Activated naive CD4-positive, alpha-beta T cell (primary cell): ENCODE measurements at places on chromosomes 1 and 21.

GRCh38 chr1:156849151-156849496 lies 9.8 kb downstream of the INSRR start:
- DNase-seq, result no peak

GRCh38 chr1:15761366-15762128 lies 3.0 kb downstream of the FBLIM1 start:
- no peak for DNase-seq

GRCh38 chr1:51322417-51323101 lies 7.8 kb downstream of the TTC39A start:
- DNase-seq, result no peak

DNA sequence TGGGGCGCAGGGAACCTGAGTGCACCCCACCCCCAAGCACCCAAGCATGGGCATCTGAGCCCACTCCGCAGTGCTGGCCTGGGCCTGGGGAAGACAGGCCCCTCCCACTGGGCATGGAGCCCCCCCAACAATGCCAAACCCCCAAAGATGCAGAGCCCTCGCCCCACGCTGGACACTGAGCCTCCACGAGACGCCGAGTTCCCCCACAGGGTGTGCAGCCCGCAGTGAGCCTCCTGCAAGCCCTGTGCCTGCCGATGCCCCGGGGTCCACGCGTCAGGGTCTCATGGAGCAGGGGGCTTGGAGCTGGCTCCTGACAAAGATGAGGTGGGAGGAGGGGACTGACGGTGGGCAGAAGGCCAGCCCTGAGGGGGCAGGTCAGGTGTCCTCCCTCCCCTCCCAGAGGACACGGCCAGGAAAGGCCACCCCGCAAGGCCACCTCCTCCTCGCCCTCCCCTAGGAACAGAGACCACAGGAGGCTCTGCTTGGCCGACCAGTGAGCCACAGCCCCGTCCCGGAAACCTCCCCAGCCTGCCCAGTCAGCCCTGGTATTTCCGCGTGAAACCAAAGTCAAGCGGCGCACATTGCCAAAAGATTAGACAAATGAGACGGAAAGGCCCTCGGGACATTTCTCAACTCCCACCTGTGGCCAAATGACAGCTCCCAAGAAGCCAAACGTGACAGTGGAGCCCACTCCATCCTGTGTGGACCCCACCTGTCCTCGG lies 33.4 kb downstream of the MEGF6 start:
- DNase-seq, result no peak

- DNase-seq, result no peak
Observed at GRCh38 chr21:16891821-16892220, 621.0 kb upstream of the CXADR start.

GRCh38 chr1:183205196-183205781 lies 19.2 kb downstream of the LAMC2 start:
- DNase-seq, result no peak

- DNase-seq, result no peak
Observed at GRCh38 chr21:27802816-27803475, 836.1 kb upstream of the ADAMTS5 start.

DNA sequence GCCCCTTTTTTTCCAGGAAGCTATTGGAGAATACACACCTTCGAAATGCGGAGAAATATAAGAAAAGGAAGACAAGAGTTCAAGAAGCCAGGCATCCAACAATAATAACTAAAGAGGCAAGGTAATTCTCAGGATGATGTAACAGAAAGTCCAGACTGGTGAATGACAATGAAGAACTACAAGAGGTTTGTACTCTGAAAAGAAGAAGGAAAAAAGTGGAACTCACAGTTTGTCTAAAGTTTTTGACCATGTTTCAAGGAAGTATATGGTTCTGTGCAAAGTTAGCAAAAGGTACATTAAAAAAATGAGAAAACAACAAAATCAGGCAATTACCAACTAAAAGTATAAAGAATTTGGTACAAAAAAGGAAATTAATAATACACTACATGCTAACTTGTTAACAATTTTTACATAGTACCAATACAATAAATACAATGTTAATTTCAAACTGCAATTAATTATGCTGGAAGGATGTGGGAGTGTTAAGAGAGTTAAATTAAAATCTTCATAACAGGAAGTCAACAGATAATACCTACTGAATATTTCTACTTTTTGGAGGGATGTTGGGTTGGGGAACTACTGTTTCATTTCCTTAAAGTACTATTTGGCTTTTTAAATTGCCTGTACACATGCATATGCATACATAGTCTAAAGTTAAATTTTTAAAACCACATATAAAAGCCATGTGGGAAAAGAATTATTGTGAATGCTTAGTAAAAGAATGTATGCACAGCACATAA lies 12.9 kb upstream of the CD55 start:
- DNase-seq, result no peak

- no peak for DNase-seq
Observed at GRCh38 chr1:110309139-110309538, 30.0 kb upstream of the RBM15 start.

GRCh38 chr1:203799157-203799556 lies 3.7 kb downstream of the ZBED6 start:
- no peak for DNase-seq

DNA sequence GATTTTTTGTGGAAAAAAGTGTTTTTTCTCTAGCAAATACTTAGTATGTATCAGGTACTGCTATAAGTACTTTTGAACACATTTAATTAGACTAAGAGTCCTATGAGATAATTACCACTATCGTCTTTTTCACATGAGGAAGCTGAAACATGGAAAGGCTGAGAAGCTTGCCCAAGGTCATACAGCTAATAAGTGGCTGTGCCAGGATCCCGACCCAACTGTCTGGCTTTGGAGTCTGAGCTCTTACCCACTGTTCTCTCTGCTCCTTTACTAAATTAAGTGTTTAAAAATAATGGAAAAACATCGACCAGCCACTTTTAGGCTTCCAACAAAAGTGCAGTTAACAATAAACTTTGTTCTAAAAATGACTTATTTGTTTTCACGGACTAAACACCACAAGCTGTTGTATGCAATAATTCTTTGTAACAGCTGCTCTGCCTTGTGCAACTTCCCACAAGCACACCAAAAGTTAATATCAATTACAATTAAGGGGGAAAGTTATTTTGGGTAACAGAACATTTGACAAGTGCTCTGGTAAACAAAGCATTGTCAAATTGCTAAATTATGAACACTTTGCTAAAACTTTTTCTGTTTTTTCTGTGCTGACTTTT lies 75.7 kb downstream of the CRB1 start:
- DNase-seq, result no peak

GRCh38 chr1:53582211-53583020 lies 123.2 kb downstream of the DMRTB1 start:
- no peak for DNase-seq

DNA sequence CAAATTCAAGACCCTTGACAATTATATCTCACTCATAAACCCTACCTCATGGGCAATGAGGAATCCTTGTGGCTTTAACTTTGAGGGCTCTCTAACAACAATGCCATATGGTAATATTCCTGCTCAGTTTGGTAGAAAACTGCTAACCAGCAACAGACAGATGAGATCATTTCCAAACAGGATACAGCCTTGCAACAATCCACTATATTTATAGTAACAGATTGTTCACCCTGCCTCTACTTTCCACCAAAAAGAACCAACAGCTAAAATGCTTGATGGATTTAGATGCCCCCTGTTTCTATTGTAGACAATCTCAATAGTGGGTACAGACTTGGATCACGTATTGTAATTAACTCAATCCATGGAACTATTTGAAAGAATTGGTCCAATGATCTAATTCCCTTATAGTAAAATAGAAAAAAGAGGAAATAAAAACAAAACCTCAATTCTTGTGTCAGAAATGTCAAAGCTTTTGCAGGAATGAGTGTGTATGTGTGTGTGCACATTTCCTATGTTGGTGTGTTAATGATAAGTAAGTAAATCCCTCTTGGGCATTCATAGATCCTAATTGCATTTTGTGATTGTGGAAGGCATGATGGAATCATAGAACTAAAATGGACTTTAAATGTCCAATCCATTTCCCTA lies 100.0 kb upstream of the EDEM3 start:
- DNase-seq, result no peak

DNA sequence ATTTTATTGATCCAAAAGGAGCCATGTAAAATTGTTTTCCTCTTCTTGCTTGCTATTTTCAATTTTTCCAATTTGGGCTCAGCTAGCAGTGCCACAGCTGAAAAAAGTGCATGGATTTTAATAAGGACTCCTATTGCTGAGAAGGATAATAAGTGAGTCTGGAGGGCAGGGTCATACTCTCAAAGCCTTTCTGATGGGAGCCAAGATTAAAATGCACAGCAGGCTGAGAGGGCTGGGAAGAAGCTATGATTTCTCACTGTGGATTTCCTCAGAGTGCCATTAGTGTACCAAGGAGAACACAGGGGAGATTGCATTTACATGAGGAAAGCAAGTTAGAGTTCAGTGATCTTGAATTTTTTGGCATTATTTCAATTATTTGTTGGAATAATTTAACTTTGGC lies 261.3 kb downstream of the ST6GALNAC3 start:
- no peak for DNase-seq

DNA sequence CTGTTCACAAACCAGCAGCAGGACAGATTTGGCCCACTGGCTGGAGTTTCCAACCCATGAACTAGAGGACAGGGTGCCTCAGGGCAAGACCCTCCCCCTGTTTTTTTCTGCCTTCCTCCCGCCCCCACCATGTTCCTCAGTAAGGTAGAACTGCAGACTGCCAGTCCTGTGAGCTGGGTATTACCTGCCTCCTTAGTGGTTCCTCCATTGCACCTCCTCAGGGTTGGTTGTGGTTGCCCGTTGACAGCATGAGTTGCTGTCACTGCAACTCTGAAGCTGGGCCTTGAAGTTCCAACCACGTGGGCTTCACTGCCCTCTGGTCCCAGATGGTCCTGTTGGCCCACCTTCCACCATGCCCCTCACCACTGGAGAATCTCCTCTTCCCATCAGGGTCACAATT lies 28.8 kb downstream of the TENT5C start:
- no peak for DNase-seq

GRCh38 chr1:207948536-207949250 lies 37.8 kb upstream of the CD34 start:
- DNase-seq, result no peak

DNA sequence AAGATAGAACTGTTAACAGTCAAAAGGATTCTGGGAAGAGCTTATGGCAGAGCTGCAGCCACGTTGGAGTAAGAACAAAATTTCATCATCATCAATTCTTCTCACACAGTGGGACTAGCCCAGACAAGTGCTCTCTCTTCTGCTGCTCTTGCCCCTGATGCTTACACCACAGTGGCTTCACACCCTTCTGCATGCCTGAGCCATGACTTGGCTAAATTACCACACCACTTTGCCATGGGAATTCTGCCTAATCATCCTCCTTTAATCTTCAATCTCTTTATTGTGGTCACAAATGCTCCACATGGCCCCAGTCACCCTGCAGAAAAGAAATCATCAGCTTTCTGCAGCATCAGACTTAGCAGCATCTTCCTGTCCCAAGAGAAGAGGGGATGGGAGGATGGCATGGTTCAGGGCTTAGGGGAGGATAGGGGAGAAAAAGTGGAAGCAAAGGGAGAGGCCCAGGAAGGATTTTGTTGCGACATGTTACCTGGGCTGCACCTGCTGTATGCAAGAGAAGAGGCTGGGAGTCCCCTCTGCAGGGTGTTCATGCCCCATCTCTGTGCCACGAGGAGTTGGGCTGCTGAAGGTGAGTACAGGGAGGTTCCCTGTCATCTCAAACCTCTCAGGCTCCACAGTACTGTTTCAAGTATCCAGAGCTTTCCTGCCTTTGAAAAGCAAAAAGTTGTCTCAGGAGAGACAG lies 9.0 kb upstream of the RPTN start:
- no peak for DNase-seq

GRCh38 chr1:115412286-115412685 lies 74.2 kb upstream of the NGF start:
- no peak for DNase-seq

- DNase-seq, result no peak
Observed at GRCh38 chr1:180280617-180281016, 50.6 kb downstream of the LHX4 start.

GRCh38 chr1:58732087-58732775 lies 32.4 kb upstream of the MYSM1 start:
- no peak for DNase-seq

- no peak for DNase-seq
Observed at GRCh38 chr1:205312866-205313562, 8.5 kb downstream of the NUAK2 start.

GRCh38 chr1:232335261-232335660 lies 294.7 kb downstream of the SIPA1L2 start:
- DNase-seq, result peak; percentile 5

- DNase-seq, result no peak
Observed at GRCh38 chr1:5896706-5897660, 95.2 kb downstream of the NPHP4 start.

DNA sequence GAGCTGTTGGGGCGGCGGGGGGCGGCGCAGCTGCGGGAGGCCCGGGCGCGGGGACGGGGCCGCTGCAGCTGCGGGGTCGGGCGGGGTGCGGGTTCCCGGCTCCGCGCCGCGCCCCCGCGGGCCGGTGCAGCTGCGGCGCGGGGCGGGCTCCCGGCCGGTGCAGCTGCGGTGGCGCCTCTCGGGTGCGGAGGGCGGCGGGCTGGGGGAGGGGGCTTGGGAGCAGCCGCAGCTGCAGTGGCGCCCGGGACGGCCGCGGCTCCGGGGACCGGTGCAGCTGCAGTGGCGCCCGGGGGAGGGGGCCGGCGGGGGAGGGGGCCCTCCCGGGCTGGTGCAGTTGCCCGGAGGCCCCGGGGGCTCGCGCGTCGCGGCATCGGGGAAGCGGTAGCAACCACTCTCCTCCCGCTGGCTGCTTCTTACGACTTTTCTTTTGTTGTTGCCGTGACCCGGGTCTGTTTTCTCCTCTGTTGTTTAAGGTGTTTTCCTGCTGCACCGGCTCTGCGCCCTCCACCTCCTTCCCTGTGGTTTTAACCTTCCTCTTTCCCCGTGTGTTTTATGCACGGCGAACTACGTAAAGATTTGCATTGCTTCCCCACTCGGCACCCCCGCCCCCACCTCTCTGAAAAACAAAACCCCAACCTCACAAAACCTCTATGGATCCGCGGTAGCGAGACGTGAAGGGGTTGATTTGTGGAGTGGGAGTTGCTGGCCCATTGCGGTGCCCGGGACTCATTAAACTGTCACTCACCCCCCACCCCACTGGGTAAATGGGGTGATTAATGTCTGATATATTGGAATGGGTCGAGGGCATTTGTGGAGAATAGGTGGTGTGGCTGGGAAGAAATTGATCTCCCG lies 1.7 kb upstream of the ZBTB18 start:
- DNase-seq, result peak; percentile 17

DNA sequence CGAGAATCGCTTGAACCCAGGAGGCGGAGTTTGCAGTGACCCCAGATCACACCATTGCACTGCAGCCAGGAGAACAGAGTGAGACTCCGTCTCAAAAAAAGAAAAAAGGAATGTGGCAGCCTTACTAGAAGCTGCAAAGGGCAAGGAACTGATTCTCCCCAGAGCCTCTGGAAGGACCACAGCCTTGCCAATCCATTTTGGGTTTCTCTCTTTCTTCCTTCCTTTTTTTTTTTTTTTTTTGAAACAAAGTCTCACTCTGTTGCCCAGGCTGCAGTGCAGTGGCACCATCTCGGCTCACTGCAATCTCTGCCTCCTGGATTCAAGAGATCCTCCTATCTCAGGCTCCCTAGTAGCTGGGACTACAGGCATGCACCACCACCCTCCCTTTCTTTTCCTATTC lies 9.9 kb upstream of the IFNGR2 start:
- no peak for DNase-seq
